Stimulated activated naive CD4-positive, alpha-beta T cell (primary cell): ENCODE measurements at places on chromosomes 16 and 17.

DNA sequence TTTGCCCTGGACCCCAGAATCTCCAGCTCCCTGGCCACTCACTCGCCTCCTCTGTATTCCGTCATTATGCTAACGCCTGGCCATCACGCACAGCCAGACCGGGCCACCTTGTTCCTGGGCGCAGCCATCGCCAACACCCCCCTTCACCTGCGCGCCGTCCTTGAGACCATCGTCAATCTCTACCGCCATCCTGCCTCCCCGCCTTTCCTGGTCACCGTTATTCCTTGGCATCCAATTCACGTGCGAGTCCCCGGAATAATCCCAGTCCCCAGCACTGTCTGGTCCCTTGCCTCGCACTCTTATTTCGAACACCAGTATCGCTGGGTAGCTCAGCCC lies 541 bp downstream of the VKORC1 start:
- DNase-seq, result no peak

GRCh38 chr16:8828541-8829165 lies 31.0 kb downstream of the PMM2 start:
- no peak for DNase-seq

- no peak for DNase-seq
These were observed 2.0 kb downstream of the WSCD1 start for GRCh38 chr17:6072157-6072556.

DNA sequence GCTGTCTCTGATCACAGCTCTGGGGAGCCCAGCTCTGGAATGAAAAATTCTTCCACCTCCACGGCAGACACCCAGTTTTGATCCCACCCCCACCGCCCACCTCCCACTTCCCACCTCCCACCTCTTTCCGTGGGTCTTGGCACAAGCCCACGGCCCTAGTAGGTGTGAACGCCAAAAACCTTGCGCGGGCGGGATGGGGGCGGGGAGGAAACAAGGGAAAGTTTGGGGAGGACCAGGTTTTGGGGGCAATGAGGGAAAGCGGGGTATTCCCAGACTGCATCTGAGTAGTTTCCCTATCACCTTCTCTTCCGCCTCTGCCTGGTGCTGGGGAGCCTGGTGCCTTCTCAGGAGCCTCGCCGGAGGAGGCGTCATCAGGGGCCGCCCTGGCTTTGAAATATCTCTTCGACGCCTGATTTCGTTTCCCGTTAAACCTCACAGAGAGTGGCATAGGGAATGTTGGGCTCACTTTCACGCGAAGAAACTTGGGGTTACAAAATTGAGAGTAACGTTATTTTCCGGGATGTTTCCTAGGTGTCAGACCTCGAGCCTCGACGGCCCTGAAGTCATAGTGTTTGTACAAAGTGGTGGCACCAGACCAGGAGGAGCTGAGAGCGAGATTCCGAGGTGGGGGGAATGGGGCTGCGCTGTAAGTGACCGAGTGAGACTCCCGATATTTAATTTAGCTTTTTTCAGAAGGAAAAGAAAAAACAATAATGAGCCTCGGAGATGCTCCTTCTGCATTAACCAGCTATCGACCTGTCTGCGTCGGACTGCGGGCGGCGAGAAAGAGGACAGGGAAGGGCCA lies 1.6 kb upstream of the IRX3 start:
- no peak for DNase-seq

GRCh38 chr16:86833136-86833535 lies 254.8 kb downstream of the FOXL1 start:
- DNase-seq, result no peak

GRCh38 chr16:56889206-56889605 lies 24.2 kb downstream of the SLC12A3 start:
- DNase-seq, result no peak

GRCh38 chr16:12403746-12404658 lies 399.7 kb downstream of the CPPED1 start:
- DNase-seq, result no peak

DNA sequence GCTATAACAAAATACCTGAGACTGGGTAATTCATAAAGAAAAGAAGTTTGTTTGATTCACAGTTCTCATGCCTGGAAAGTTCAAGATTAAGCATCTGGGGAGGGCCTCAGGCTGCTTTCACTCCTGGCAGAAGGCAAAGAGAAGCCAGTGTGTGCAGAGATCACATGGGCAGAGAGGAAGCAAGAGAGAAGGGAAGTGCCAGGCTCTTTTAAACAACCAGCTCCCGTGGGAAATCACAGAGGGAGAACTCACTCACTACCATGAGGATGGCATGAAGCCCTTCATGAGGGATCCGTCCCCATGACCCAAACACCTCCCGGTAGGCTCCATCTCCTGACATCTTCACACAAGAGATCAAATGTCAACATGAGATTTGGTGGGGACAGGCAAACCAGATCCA lies 501.6 kb downstream of the MAF start:
- no peak for DNase-seq

- no peak for DNase-seq
These were observed 16.3 kb downstream of the CARHSP1 start for GRCh38 chr16:8852534-8852933.

GRCh38 chr17:611202-611601 lies 103.4 kb downstream of the VPS53 start:
- DNase-seq, result no peak

DNA sequence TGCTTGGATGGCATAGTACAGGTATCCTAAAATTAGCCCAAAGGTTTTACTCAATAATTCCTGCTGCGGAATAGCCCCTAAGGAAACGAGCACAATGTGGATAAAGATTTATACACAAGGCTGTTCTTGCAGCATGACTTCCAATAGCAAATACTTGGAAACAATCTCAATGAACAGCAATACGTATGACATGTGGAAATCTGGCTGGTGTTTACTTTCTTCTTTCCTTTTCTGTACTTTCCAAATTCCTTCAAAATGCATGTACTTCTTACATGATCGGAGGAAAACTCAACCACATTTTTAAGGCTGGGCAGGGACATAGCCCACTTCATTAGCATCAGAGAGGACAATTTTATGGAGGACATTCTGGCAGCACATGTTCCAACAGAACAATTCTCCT lies 86.6 kb downstream of the C16orf95 start:
- DNase-seq, result no peak

DNA sequence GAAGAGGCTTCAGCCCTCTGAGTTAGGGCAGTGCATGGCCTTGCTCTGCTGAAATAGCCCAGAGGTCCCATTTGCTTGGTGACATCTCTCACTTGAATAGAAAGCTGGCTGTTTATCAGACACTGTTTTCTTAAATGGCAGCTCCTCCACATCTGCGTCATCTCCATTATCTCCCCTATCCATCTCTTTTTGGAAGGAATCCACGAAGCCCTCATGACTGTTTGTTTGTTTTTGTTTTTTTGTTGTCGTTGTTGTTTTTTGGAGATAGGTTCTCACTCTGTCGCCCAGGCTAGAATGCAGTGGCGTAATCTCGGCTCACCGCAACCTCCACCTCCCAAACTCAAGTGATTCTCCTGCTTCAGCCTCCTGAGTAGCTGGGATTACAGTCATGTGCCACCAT lies 16.6 kb downstream of the NAA60 start:
- DNase-seq, result no peak

DNA sequence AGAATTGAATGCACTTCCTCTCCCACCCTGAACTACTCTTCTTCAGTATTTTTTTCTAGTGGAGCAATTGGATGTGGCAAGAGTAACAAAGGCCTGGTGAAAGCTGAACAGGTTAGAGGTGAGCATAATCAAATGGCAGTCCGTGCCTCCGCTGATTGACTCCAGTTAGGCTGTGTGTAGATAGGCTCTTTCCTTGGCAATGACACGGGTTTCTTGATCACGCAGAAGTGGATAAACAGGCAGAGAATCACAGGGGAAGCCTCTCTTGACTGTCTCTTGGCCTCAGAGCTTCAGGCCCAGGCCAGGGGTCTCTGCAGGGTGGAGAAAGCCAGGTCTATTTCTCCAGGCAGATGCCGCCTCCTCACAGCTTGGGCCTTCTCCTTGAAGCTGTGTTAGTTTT lies 4.2 kb downstream of the CD300LB start:
- no peak for DNase-seq

GRCh38 chr17:81398176-81398831 lies 3.0 kb downstream of the BAHCC1 start:
- DNase-seq, result no peak

DNA sequence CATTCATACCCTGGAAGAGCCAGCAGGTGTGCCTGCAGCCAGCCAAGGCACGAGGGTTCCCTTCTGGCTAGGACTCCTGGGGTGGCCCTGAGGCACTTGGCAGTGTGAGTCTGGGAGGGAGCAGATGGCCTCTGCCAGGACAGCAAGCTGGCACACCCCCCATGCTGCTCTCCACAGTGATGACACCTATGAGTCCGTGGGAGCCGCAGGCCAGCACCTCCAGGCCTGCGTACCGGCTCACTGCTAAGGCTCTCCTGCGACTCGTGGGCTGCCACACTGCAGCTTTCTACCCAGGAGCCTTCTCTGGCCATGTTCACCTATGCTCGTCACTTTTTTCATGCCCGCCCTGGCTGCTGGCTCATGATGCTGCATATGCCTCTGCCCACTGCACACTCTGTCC lies 68.1 kb downstream of the NDEL1 start:
- DNase-seq, result no peak

GRCh38 chr17:81840826-81841778 lies 6.3 kb upstream of the PPP1R27 start:
- DNase-seq, result no peak

DNA sequence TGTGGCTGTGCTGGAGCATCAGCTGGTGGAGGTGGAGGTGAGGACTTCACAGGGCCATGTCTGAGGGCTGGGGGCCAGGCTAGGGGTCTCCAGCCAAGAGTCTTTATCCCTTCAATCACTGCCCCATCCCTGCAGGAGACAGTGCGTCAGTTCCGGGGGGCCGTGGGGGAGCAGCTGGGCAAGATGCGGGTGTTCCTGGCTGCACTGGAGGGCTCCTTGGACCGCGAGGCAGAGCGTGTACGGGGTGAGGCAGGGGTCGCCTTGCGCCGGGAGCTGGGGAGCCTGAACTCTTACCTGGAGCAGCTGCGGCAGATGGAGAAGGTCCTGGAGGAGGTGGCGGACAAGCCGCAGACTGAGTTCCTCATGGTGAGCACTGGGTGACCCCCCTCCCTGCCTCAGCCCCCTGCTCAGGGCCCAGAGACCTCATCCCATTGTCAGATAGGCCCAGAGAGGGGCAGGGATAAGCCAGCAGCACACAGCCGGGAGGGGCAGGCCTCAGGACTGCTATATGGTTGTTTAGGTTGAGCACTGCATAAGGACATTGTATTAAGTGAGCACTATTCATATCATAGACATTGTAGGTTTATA lies 2.3 kb upstream of the PYDC1 start:
- DNase-seq, result no peak

DNA sequence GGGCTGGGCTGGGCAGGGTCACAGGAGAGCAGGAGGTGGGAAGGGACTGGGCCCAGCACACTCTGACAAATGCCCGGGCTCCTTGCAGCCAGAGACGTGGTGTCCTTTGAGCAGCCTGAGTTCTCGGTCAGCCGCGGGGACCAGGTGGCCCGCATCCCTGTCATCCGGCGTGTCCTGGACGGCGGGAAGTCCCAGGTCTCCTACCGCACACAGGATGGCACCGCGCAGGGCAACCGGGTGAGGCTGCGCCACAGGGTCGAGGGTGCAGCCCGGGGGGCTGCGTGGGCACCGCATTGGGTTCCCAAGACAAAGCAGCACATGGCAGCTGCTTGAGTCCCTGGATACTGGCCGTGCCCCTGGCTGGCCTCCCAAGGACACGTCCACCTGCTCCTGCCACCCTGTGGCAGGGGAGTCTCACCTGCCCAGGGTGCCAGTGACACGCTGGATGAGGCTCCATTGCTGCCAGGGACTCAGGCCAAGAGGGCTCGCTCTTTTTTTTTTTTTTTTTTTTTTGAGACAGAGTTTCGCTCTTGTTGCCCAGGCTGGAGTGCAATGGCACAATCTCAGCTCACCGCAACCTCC lies 21.3 kb downstream of the GALK1 start:
- no peak for DNase-seq

DNA sequence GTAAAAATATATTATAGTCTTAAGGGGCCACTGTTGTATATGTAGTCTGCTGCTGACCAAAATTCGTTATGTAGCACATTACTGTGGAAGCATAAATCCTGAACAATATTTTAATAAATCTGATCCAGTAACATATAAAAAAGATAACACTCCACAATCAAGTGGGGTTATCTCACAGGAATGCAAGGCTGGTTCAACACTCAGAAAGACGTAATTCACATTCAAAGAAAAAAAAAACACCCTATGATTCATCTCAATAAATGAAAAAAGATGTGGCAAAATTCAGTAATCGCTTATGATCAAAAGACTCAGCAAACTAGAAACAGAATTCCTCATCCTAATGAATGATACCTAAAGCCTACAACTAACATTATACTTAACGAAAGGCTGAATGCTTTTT lies 47.8 kb downstream of the CREBBP start:
- DNase-seq, result no peak

GRCh38 chr16:56451753-56452689 lies 667 bp downstream of the OGFOD1 start:
- no peak for DNase-seq

DNA sequence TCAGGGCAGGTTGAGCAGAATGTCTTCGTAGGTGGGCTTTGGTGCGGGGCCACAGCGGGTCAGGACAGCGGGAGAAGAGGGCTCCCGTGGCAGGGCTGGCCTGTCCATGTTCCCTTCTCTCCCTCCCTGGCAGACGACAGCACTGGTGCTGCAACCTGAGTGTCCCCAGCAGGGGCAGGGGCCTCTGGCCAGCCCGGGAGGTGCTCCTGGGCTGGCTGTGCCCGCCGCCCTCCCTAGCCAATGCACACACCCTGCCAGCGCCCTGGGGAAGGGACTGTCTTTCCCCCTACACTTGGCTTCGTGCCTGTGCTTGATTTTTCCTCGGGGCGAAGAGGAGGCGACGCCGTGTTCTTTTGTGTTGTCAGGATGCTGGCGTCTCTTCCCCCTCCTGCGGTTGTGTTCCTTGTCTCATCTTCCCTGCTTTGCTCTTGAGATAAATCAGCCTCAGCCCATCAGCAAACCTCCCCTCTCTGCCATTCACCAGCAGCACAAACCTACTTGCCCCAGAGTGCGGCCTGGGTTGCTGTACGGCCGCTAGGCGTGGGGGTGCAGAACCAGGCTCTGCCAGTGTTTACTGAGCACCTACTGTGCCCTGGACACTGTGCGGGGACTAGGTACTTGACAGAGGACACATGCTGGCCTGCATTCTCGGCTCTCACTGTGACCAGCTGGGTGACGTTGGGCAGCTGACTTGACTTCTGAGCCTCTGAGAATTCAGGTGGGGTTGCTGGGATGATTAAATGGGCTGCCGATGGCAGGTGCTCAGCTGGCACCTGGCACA lies 237.3 kb upstream of the CIBAR2 start:
- DNase-seq, result no peak

DNA sequence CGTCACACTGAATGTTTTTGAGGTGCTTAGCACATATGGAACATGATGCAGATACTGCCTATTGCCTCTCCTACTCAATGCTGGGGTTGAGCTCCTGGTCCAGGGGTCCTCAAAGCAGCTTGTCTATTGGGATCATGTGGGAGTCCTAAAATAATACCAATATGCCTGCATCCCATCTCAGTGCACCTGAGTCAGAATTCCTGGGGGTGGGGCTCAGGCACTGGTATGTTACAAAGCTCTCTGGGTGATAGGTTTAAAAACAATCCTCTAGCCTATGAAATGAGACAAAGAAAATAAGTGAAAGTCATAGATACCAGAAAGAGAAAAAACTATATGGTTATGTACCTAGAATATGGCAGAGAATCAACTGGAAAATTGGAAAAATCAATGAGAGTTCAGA lies 156.6 kb upstream of the NLRP1 start:
- no peak for DNase-seq
